ENCODE measurements at places on chromosomes 16 and 17.
A peak's percentile ranks its signal among the peaks of the same experiment; 100 is the strongest.

- no peak for DNase-seq
These were observed 38.8 kb downstream of the CLEC16A start for GRCh38 chr16:10983159-10983558.

DNA sequence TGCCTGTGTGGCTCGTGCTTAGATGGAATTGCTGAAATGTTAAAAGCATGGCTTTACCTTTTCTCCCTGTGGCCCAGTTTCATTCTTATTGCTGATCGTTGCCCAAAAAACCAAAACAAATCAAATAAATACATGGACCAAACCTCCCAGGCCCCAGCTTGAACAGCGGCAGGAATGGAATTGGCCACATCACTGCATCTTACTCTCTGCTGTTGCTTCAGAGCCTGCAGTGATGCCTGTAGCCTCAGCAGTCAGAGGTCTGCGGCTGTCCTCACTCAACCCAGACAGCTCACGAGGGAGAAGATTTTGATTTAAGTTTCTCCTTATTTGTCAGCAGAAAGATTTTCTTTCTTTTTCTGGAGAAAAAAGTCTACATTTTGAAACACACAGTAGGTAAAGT is 91.5 kb downstream of the NPIPB11 start:
- no peak for DNase-seq

DNA sequence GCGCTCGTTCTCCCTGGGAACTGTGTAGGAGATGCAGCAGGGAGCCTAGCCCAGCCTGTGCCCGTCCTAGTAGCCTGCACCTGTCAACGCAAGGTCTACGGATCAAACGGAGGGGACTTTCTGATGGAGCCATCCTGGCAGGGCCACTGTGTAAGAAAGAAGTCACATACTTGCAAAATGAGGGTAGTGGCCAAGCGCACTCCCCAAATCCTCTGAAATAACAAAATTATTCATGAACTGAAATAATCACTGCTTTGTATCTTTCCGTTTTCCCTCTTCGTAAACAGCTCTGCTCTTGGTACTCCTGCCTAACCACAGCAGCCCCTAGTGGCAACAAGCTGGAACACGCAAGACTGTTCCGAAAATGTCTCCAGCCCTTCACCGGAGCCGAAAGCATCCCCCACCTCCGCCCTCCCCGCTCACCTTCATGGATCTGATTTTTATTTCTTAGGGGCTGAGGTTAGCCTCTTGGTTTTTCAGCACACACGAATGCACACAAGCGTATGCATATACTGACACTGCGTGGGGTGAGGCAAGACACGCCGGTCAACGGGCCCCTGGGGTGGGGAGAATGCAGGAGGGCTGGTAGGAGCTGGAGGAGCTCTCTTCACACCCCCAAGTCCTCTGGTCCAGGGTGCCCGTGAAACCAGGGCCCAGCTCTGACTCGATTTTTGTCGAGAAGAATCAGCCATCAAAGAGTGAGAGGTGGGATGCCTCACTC is 100.8 kb downstream of the ABCC12 start:
- peak; percentile 67 for DNase-seq

DNA sequence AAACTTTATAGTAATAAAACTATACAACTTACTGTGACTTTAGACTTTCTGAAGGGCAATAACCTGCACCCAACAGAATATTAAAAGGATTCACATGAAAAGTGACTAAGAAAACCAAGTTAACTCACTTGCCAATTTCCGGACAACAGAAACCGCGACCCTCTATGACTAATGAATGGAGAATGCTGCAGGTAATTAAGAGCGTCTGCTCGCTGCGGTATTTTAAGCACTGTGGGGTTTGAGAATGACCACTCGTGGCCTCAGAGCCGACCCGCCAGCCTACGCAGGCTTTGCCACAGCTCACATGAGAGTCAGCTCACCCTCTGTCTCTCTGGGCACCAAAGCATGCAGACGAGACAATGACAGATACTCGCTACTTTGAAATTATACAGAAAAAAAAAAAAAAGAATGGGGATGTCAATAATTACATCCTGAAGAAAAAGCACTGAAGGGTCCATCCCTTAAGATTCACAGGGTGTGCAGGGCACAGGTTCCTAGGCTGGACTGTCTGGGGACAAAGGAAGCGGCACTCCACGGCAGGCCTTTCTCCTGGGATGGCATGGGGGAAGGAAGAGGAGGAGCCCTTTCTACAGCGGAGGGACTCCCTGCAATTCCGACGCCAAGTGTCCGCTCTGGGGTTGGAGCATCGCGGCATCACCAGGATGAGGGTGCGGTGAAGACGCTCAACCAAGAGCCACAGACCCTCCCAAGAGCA is 35.0 kb downstream of the ZCCHC14 start:
- no peak for DNase-seq

DNA sequence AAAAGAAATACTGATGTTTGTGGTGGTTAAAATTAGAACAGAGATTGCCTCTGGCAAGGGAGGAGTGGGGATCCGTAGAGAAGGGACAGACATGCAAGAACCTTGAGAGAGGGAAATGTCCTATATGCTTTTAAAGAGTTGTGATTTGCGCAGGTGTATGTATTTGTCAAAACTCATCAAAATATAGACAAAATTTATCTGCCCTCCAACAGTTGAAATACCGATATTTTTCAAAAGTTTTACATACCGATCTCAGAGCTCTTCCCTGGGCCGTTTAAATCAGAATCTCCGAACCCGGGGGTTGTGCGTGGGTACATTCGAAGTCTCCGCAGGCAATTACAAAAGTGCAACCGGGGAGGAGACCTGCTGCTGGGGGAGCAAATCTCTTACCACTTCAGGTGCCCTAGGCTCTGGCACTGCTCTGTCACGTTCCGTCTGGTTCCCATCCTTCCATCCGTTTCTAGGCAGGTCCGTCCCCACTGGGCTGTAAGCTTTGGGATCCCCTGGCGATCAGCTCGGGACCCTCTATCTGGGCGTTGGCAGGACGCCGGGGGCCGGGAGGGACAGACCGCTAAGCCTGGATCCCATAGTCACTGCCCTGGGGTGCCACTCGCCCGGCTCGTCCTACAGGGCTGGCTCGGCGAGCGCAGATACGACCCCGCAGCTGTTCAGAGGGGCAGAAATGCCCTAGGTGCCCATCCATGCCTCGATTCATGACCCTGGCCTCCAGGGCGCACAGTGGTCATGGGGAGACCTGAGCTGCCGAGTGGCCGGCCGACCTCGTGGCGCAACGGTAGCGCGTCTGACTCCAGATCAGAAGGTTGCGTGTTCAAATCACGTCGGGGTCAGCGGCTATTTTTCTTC is 4.2 kb downstream of the BORCS6 start:
- peak; percentile 95 for DNase-seq

DNA sequence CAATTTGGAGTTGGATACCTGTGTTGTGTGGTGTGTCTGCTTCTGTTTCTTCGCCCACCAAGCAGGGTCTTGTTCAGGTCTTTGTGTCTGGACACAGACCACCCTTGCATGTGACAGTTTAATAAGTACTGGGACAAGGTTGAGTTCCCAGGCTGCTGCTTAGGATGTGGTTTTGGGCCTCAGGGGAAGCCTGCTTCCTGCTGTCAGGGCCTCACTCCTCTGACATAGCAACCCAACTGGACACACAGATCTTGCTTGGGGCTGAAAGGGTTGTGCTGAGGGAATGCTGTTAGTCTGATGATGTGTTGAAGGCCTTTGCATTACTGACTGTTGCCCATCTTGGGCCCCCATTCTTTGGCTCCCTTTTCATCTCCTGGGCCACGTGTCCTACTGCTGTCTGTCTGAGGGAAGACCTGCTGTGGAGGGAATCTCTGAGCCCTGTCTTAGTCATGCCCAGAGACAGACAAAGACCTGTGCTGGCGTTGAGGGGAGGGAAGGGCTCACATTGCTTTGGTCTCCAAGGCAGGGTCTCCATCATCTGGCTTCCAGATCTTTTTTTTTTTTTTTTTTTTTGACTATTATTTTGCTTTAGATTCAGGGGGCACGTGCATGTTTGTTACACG is 4.7 kb upstream of the TGFB1I1 start:
- no peak for DNase-seq

GRCh38 chr17:63751806-63752205 is 10.2 kb upstream of the STRADA start:
- DNase-seq: no peak

- no peak for DNase-seq
These were observed 25.5 kb upstream of the BEAN1 start for GRCh38 chr16:66401610-66402009.

DNA sequence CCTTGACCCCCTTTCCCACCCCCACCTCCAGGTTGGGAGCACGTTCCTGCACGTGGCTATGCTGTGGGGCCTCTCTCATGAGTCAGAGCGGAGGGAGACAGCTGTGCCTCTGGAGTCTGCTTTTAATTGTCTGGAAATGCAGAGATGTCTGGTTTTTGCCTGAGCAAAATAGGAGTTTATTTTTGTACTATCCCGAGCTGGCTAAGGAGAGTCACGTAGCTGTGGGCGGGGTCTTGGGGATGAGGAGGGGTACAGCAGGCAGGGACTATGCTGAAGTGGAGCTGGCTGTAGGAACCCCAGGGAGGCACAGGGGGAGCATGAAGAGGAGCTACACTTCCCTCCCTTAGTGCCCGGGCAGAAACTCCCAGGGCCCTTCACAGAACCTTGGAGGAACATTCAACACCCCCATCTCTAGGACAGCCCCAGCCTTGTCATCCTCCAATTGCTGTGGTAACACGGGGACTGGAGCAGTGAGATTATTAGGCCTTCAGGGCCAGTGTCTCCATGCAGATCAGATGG is 44.7 kb upstream of the LGALS9 start:
- peak; percentile 77 for DNase-seq

GRCh38 chr16:779561-779960 is 8.6 kb downstream of the RPUSD1 start:
- DNase-seq: no peak

DNA sequence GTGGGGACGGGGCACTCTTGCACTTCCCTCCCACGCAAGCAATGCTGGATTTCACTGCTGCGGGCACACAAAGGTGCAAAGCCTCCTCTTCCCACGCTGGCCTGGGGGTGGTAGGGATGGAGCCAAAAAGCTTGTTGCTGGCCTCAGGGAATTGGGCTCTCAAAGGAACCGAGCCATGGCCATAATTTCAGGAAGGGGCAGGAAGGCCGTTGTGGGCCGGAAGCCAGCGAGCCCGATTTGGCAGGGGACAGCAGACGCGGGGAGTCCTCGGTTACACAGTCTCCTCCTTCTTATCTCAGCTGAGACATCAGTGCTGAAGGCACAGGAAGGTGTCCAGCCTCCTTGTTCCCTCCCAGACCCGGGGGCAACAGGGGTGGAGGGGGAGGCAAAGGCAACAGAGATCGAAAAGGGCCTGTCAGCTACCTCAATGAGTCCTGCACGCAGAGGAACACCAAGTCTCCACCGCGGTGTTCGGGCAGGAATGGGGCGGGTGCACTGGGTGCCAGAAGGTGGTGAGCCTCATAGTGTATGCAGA is 59.5 kb downstream of the SLFN11 start:
- DNase-seq: no peak

- peak; percentile 56 for DNase-seq
These were observed 385 bp downstream of the CFAP119 start for GRCh38 chr16:30761427-30761927.

DNA sequence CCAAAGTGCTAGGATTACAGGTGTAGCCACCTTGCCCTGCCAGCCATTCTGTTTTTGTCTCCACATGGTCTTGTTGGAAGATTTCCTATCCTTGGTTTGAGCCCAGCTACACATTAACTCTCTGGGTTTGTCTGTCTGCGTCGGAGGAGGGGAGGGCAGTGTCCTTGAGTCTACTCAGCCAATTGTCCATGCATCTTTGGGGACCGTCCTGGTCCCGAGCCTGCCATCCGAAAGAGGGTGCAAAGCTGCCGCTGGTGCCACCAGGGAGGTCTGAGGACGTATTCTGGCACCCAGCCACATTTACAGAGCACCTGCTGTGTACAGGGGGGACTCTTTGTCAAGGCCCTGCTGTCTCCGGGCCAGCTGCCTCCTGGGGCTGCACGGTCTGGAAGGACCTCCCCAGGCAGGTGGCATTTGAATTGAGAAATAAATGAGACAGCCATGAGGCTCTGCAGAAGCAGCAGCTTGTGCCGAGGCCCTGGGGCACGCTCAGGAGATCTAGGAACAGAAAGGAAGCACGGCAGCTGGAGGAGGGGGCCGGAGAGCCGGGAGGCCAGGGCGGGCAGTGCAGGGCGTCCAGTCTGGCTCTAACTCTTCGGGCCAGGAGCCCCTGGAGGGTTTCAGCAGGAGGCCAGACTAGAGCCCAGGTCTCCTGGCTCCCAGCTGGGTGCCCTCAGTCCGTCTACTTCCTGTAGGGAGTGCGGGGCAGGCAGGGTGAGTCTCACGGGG is 1.5 kb downstream of the CYBA start:
- DNase-seq: peak; percentile 59

GRCh38 chr16:68244481-68244902 is 681 bp upstream of the PLA2G15 start:
- no peak for DNase-seq

GRCh38 chr16:85048921-85049562 is 21.4 kb downstream of the KIAA0513 start:
- peak; percentile 69 for DNase-seq

- peak; percentile 87 for DNase-seq
These were observed 75.7 kb downstream of the NXN start for GRCh38 chr17:903691-904481.

GRCh38 chr16:2966808-2967191 is 2.3 kb upstream of the PAQR4 start:
- no peak for DNase-seq

- peak; percentile 85 for DNase-seq
These were observed 22.9 kb upstream of the C16orf87 start for GRCh38 chr16:46853713-46854443.

DNA sequence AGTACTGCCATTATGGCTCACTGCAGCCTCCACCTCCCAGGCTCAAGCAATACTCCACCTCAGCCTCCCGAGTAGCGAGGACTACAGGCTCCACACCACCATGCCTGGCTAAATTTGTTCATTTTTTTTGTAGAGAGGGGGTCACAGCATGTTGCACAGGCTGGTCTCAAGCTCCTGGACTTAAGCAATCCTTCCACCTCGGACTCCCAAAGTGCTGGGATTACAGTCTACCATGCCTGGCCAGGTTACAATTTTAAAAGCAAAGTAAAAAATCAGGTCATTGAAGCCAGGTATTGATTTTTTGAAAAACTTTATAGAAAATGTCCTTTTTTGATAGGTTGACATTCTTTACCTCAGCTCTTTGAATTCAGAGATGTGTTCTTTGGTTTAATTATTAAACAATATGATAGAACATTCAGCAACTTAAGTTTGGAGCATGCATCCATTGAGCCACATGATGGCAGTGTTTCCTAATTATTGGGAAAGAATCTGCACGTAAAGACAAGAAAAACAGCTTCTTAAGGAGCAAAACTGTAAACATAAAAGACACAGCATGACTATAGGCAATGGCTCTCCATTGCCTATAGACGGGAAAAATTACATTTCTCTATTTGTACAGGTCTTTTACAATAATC is 1.7 kb upstream of the SLC16A11 start:
- DNase-seq: peak; percentile 88

GRCh38 chr17:22158364-22158763 is 466.0 kb downstream of the KCNJ18 start:
- DNase-seq: no peak
